Left cardiac atrium (tissue), 4 donors: ENCODE measurements at places on chromosomes 3 and 15. TPM values are rescaled to one million over a fixed set of nuclear protein-coding genes. Genes with fewer than 3 reads are reported as not detected.

DNA sequence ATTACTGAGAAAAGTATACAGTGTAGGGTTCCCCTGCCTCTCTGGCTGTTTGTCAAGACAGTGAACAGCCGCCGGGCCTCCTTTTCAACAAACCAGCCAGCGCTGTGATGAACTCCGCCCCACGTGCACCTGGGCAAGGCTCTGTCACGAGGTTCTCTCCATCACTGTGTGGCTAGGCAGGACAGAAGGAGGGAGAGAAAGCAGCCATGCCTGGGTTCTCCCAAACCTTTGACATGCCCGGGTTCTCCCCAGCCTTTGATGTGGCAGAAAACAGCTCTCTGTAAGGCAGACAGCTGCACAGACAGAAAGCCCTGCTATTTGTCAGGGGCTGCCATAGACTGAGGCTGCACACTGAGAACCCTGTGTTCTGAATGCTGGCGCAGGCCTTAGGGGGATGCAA, 101.4 kb upstream of the TRPM1 start:
- DNase-seq, result no peak

- no peak for DNase-seq
Observed at GRCh38 chr3:121793078-121793477, 41.8 kb downstream of the IQCB1 start.

DNA sequence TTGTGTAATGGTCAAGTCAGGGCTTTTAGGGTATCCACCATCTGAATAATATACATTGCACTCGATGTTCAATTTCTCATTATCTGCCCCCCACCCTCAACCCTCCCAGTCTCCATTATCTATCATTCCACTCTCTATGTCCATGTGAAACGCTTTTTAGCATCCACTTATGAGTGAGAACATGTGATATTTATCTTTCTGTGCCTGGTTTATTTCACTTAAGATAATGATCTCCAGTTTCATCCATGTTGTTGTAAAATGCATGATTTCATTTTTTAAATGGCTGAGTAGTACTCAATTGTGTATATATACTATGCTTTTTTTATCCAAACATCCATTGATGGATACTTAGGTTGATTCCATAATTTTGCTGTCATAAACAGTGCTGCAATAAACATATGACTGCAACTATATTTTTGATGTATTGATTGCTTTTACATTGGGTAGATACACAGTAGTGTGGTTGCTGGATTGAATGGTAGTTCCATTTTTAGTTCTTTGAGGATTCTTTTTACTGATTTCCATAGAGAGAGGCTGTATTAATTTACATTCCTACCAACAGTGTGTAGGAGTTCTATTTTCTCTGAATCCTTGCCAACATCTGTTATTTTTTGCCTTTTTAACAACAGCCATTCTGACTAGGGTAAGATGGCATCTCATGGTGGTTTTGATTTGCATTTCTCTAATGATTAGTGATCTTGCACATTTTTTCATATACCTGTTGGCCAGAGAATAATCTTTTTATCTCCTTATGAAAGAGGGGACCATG, 332.9 kb upstream of the TGFBR2 start:
- no peak for DNase-seq

DNA sequence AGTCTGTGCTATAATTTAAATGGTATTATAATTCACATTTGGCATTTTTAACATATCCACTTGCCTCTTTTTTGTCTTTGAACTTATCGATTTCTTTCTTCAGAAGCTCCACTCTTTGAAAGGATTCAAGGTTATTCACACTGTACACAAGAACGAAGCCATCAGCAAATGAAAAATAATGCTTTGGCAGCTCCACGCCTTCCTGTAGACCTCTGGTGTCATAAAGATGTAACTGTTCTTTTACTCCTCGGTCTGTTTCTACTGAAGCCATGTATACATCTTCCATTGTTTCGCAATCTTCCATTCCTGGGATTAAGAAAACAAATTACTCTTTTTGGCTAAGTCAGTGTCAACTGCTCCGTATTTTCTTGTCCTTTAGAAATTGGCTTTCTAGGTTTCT, 16.0 kb downstream of the NKIRAS1 start:
- DNase-seq, result no peak

GRCh38 chr3:140655678-140656077, 22.2 kb upstream of the TRIM42 start:
- no peak for DNase-seq

GRCh38 chr15:23497710-23498111, 50.7 kb upstream of the GOLGA6L2 start:
- DNase-seq, result no peak

DNA sequence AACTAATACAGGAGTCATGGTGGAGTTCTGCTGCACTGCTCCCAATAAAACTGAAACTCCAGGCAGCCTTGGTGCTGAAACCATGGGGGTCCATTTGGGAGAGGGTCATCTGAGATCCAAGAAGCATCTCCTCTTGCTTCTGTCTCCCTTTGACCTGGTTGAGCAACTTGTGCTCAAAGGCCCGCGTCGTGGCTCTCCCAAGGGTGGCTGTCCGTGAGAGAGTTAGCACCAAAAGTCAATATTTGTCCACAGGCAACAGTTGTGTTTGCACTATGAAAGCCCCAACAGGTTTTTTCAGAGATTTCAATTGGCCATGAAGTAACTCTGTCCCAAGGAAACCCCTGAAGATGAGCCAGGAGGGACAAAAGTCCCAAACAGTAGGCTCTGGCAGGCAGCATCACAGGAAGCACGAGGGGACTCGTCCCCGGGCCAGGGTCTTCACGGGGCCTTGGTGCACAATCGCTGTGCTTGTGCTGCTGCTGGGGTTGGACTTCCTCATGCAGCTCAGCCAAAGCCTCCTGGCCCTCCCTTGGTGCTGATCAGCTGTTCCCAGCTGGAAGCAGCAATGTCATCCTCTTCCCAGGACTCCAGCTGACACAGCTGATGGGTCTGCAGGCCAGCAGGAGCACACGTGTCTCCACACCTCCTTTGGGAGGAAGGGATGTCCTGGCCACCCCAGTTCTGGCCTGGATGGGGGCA, 39.4 kb upstream of the WNT5A start:
- DNase-seq, result no peak

- peak; percentile 61 for DNase-seq
Observed at GRCh38 chr3:42101048-42101447, 9.9 kb downstream of the TRAK1 start.

DNA sequence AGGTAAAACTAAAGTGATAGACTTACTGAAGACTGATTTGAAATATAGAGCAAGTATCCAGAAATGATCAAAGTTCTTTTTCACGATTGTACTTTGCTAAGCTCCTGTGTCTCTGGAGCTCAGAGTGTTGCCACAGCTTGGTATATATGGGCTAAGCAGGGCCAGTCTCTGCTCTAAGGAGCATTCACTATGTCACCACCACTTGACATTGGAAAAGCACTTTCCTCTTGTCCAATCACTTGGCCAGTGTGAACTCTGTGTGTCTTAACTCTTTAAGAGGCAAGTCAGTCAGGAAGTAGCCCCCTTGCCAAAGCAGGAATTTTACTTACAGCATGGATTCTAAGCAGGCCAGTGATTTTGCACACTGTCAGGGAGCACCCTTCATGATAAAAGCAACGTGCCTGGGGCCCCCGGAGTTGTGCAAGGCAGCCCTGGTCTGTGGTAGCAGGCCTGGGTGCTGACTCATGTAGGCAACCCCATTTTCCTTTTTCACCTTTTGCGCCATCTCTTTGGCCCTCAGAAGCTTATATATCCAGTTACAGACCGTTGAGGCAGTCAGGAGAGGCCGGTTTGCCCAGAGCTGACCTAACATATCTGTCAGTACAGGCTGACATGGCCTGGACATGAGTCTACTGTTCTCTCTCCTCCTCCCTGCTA, 73.0 kb downstream of the HCN4 start:
- DNase-seq, result no peak

GRCh38 chr15:81103857-81104256, 30.2 kb upstream of the CFAP161 start:
- DNase-seq, result no peak

DNA sequence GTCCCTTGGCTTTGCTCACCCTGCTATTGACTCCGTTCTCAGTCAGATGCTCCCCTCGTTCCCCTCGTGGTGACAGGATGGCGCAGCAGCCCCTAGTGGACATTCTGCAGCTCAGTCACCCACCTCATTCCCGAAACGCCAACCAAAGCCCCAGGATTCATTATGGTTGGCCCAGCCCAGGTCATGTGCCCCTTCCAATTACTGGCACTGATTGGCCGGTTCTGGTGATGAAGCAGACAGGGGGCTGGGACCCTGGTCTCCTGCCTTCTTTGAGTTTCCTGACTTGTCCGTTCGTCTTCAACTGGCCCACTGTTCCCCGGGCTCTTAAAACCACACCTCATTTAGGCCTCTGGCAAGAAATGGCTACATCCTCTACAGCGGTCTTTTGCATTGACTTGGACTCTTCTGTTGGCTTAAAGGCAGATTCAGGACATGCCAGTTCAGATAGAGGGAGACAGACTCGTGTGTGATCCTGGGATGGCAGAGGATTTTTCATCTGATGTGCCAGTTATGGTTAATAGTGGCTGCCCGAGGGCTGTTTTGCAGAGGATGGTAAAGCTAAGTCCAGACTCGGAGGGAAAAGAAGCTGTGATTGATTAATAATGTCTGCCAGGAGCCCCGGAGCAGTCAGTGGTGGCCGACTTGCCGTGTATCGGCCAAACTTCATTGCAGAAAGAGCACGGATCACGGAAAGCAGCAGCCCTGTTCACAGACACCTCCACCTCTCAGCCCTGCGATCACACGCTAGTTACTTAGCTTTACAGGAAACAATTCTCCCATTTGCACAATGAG, 37.8 kb downstream of the LSM3 start:
- peak; percentile 53 for DNase-seq

DNA sequence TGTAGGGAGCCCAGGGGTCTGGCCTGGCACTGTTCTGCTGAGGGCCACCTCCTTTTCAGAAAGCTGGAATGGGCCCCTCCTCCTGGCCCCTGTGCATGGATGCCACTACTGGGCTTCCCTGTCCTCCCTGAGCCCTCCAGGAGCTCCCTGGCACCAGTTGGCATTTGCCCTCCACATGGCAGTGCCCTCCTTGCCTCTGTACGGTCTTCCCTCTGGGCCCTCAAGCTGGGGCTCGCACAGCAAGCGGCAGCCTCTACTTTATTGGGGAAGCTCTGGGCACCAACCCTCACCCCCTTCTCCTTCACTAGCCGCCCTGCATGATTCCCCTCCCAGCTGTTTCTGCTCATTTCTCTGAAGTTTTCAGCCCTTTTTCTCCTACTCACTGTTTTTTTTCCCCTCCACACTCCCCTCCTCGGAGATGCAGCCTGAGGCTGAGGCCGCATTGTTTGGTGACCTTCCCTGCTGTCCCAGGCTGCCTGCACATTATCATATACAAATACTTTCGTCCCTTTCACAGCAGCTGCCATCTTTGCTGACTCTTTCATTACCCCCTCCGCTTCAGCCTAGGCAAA, 127.3 kb downstream of the EEFSEC start:
- DNase-seq, result no peak

DNA sequence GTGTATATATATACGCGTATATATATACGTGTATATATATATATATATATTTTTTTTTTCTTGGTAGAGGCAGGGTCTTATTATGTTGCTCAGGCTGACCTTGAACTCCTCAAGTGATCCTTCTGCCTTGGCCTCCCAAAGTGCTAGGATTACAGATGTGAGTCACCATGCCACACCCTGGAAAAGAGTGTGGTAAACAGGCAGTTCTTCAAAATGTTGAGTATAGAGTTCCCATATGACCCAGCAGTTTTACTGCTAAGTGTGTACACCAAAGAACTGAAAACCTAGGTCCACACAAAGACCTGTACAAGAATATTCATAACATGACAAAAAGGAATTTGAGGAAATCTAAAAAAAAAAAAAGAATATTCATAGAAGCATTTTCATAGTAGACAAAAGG, 71.8 kb upstream of the GCNT3 start:
- no peak for DNase-seq

DNA sequence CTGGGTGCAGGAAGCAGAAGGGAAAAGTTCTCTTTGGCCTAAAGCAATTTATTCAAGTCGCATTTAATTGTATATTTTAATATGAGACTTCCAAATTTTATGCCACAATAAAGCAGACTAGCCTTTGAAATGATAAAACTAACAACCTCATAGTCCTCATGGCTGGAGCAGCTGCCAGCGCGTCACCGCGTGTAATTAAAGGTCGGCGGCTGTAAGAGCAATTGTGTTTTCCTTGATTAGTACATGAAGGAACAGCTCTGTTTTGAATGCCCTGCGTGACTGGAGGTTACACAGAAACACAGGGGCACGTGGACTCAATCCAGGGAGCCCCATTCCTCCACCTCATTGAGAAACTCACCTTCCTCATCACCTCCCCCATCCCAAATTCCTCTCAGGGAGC, 10.1 kb upstream of the LRRC15 start:
- DNase-seq, result no peak

DNA sequence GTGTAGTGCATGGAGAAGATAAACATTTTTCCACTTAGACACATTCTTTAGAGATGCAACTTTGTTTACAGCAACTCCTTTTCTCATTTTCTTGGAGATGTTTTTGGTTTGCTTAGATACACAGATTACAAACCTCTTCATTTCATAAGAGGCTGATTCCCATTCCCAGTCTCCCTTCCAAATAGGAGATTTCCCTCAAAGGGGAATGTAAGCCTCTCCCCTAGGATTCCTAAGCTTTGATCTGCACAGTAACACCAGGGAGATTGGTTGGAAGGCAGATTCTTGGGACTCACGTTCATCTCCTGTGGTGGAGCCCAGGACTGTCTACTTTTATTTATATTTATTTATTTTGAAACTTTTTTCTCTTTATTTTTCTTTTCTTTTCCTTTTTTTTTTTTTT, 63.2 kb downstream of the MCTP2 start:
- DNase-seq, result no peak

Gene IL17RB
- total RNA-seq, result 1.6 TPM

Gene CACNA2D3
- total RNA-seq, result 24.2 TPM

Gene ACKR4
- 2.1 TPM for total RNA-seq

Gene AMT
- total RNA-seq, result 13.9 TPM

Gene KBTBD8
- total RNA-seq, result 6.3 TPM

Gene NEK10
- 6.1 TPM for total RNA-seq

Gene CDCP1
- 0.74 TPM for total RNA-seq

Gene PRR20G
- total RNA-seq, result not detected

Gene GLDN
- total RNA-seq, result 1.5 TPM

Gene DPPA2
- not detected for total RNA-seq

Gene EIF4A2
- 260 TPM for total RNA-seq

Gene ECE2
- total RNA-seq, result 1.1 TPM

Gene GASK1A
- 4.0 TPM for total RNA-seq

Gene GOLGA6A
- total RNA-seq, result not detected

Gene SSUH2
- 0.91 TPM for total RNA-seq

Gene GXYLT2
- total RNA-seq, result 26.3 TPM

Gene USP19
- total RNA-seq, result 38.3 TPM

Gene C2CD4A
- not detected for total RNA-seq
